NCI-H2081 treated with DMSO at 0.1 percent for 48 hours (cell line): ENCODE measurements at places on chromosomes 6 and 20.

DNA sequence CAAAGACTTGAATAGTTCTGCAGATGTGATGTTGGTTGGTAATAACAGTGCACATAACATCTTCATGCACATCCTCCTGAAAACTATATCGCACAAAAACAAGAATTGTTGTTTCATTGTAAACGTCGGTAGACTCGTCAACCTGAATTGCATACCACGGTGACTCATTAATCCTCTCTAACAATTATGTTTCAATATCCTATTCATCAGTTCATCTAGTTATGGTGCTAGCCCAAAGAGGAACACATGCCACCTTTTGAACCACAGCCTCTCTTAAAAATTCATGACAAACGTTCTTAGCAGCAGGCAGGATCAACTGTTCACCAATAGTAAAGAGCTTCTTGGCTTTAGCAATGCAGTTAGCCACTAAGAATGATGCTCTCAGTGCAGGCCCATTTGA is 25.0 kb downstream of the CRYBG1 start:
- no peak for DNase-seq

GRCh38 chr20:48031122-48031521 is 245.8 kb upstream of the SULF2 start:
- DNase-seq: no peak

DNA sequence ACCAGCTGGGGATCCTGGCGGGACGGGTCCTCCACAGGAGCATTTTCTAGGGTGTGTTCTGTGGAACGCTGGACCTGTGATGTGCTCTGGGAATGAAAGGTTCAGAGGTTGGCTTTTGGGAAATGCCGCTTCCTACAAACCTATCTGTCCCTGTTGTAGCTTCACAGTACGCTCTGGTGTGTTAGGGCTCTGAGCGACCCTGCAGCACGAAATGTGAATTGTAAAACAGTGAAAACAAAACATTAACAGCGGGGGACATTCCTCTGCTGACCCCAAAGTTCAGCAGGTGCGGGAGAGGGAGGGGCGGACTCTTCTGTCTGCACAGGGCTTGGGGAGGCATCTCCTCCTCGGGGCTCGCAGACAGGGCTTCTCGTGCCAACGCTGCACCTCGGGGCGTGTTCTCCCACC is 155.9 kb downstream of the NRN1 start:
- no peak for DNase-seq

GRCh38 chr6:83126807-83127206 is 59.3 kb downstream of the DOP1A start:
- DNase-seq: no peak

GRCh38 chr6:16766043-16766536 is 4.8 kb upstream of the ATXN1 start:
- no peak for DNase-seq

- DNase-seq: no peak
Observed at GRCh38 chr6:25006565-25007001, 70.8 kb upstream of the RIPOR2 start.

DNA sequence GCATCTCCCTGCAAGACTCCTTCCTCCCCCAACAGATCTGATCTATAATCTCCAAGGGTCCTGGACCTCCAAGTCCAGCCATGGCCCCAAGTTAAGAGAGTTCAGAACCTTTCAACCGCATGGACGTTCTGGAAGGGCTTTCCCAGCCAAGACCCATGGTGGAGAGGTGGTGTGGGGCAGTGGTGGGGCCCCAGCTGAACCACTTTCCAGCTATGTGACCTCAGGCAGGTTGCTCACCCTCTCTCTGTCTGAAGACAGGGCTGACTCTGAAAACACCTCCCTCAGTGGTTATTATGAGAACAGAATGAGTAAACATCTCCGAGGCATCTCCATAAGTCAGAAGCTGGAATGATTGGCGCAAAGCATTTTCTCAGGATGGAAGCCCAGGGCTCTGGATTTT is 887 bp downstream of the CLPS start:
- no peak for DNase-seq

DNA sequence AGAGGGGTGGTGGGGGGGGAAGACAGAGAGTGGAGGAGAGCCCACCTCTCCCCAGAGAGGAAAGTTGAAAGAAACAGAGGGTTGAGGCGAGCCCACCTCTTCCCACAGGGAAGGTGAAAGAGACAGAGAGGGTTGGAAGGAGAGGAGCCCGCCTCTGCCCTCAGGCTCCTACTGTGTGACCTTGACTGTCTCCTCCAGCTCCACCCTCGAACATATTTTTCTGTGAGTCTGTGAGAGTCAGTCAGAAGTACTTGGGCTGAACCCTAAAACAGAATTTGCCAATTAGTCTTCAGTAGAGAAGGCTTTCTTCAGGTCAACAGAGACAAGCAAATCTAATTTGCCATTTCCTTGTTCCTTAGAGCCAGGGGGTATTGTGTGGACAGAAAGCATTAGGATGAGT is 153.7 kb upstream of the SNX9 start:
- no peak for DNase-seq

DNA sequence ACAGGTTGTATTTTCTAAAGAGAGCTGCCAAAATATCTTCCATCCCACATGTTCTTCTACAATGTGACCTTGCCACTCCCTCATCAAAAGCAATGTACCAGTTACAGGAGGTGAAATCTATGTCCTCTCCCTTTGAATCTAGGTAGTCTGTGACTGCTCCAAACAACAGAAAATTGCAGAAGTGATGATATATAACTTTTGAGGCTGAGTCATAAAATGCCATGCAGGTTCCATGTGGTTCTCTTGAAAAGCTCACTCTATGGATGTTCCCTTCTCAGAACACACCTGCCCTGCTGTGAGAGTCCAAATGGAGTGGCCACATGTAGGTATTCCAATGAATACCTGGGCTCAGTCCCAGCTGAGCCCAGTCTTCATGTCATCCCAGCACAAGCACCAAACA is 16.9 kb upstream of the PHIP start:
- no peak for DNase-seq

DNA sequence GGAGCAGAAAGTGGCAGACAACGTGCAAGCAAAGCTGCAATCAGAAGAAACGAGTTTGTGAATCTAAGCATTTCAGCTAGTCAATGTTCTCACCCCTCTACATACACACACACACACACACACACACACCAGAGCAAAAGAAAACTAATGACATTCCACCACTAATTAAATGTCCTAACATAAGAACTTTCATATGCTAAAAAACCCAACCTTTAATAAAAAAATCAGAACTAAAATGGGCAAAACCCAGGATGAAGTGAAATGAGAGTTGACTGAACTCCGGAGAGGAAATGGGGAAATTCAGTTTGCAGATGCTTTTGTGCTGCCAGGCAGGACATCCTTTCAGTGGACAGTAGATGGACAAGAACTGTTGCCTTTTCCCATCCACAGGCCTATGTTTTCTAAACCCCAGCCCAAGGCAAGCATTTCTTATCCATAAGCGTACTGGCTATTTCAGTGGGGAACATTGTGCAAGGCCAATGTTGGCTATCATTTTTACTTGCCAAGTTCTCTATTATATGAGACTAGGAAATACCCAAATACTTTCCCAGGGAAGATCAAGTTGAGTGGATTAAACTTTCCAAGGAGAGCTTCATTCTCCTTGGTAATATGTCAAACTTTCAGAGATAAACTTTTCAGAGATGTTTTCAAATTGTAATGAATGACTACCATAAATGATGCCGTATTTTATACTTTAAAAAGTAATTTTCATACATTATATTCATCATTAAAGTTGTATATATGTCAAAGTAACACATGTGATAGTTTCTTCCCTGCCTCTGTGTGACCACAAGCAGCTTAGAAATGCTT is 27.3 kb downstream of the RIN2 start:
- no peak for DNase-seq

DNA sequence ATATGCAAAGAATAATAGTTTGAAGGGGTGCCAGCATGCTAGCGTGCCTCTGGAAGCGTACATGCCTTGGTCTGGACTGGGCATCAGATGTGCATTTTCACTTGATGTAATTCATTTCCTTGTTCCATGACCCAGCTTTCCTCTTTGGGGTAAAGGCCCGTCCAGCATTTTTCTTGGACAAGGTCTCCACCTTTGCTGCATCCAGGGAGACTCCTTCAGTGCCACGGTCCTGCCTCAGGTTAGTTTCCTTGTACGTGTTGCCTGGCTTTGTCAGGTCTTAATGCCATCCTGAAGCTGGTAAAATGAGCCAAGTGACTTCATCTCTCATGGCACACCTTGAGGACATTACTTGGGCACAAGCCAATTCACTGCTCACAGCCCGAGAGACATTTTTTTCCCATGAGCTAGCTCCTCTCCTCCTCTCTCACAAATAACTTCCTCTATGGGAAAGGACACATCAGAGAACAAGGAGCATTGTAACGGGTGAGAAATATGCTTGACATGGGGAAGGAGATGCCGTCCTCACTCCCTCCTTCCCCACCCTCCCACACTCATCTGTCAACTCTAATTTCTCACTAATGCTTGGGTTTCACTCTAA is 23.9 kb downstream of the EDN1 start:
- DNase-seq: no peak

DNA sequence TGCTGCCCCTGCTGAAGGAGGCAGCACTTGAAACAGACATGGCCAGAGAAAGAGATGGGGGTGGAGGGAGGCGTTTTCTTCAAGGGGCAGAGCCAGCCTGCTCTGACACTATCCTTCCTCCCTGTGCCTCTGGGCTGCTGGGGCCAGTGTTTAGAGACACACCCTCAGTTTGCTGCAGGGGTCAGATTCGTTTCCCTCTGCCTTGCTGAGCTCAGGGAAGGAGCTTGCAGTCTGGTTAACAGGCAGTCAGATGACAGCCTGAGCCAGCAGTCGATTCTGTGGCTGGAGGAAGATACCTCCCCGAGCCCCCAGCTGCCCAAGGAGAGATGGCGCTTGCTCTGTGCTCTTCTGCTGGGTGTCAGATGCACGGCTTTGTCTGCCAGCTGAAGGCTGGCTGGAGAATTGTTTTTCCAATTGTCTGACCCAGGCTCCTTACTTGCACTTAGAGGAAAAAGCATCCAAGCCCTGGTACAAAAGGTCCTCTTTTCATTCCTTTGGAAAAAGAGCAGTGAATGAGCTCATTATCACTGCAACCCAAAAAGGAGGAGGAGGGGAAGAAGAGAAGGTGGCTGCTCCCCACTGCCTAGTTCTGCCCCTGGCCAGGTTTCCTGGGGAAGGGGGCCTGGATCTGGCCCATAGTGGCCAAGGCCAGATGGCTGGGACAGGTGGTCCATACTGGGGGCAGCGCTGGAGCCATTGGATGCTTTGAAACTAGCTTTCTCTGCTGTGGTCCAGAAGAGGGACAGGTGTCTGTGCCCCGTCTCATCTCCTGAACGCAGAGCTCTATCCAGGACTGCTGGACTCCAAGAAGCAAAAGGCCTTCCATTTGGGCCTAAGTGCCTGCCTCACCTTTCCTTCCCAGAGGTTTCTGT is 88.2 kb downstream of the TCP11 start:
- no peak for DNase-seq

DNA sequence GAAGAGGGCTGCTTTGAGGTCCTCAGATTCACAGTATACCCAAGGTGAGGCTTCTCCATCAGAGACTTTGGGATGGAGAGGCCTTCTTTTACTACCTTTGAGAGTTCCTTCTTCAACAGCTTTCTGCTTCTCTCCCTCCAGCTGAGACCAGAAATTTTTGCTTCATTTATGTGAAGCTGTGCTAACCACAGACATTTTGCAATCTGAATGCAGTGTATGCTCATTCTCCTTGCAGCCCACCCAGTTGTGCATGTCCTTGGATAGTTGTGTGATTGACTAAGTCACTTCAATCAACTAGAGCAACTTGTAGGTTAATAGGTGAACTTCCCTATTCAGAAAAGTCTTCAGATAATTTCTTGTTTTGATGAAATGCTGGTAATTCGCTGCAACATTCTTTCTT is 20.1 kb downstream of the DCBLD1 start:
- no peak for DNase-seq

GRCh38 chr6:151043944-151044343 is 178.4 kb downstream of the MTHFD1L start:
- DNase-seq: no peak
